EH (cell line): ENCODE measurements at places on chromosomes 5 and 9.

DNA sequence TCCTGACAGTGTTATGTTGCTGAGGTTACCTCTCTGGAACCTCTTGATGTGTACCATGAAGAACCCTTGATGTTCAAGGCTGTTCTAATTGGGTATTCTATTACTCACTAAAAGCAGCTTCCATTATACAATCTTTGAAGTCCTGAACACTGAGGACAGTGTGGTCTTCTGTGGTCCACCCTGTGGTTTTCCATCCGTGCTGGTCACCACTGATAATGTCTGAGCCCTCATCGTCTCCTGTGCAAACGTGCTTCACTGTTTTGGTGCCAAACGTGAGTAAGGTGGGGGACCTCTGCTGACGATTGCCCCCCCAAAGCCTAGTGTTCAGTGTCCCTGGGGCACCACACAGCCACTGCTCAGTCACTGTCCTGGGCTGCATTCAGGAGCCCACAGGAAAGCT is 259.7 kb upstream of the ANKRD55 start:
- no peak for DNase-seq

DNA sequence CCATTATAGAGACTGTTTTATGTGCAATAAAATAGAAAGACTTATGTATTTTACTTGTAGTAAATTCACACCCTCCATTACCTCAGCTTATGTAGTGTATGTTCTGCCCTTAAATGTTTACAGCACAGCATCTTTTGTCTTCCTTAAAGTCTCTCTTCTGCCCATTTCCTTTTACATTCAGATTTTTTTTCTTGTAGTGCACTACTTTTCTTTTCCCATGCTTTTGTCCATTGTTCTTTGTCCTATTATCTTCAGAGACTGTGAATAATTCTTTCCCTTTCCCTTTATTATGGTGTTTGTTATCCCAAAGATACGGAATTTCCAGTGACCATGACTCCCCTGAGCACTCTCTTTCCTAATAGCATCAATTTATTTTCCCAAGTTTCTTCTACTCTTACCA is 66.1 kb upstream of the TYRP1 start:
- no peak for DNase-seq

DNA sequence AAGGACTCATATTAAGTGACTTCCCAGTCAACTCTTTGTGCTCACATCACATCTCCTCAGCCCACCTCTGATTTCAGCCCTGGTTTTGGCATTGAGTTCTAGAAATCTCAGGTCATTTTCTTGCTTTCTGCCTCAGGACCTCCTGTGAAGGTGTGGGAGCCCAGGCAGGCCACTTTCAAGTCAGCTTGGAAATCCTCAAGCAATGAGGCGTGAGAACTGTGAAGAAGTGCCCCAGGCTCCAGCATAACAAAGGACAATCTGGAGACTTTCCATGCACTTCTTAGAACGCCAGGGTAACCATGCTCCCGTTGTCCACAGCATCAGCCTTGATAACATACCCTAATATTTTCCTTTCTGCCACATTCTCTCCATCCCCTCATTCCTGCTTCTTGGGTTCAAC is 131.2 kb upstream of the MAP3K1 start:
- no peak for DNase-seq

DNA sequence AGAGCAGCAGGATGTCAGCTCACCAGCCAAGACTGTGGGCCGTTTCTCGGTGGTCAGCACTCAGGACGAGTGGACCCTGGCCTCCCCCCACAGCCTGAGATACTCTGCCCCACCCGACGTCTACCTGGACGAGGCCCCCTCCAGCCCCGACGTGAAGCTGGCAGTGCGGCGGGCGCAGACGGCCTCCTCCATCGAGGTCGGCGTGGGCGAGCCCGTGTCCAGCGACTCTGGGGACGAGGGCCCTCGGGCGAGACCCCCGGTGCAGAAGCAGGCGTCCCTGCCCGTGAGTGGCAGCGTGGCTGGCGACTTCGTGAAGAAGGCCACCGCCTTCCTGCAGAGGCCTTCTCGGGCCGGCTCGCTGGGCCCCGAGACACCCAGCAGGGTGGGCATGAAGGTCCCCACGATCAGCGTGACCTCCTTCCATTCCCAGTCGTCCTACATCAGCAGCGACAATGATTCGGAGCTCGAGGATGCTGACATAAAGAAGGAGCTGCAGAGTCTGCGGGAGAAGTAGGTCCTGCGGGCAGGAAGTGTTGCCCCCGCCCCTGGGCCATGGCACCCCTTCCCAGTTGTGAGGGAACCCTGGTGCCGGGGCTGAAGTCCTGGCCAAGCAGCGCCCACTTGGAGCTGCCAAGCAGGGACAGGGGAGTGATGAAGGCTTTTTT is 108.9 kb downstream of the WNK2 start:
- no peak for DNase-seq

DNA sequence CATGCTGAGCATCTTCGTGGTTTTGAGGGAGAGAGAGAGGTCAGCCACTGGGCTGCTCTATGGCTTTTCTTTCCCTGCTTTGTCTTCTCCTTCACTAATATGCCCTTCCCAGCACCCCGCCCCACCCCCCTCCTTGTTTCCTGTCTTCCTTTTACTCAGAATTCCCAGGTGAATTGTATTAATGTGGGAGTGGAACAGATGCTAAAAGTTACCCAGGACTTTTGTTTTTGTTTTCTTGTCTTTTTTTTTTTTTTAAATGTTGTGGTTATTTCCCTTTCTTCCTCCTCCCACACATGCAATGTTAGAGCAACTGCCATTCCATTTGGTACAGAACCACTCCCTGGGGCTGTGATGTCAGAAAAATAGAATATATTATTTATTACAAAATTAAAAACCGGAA is 442.7 kb upstream of the CD180 start:
- DNase-seq: no peak

- DNase-seq: no peak
Observed at GRCh38 chr5:41761663-41762062, 108.6 kb downstream of the OXCT1 start.

GRCh38 chr5:43622074-43622473 is 19.1 kb downstream of the NNT start:
- no peak for DNase-seq

GRCh38 chr5:42745426-42745825 is 11.2 kb upstream of the CCDC152 start:
- DNase-seq: peak; percentile 9

DNA sequence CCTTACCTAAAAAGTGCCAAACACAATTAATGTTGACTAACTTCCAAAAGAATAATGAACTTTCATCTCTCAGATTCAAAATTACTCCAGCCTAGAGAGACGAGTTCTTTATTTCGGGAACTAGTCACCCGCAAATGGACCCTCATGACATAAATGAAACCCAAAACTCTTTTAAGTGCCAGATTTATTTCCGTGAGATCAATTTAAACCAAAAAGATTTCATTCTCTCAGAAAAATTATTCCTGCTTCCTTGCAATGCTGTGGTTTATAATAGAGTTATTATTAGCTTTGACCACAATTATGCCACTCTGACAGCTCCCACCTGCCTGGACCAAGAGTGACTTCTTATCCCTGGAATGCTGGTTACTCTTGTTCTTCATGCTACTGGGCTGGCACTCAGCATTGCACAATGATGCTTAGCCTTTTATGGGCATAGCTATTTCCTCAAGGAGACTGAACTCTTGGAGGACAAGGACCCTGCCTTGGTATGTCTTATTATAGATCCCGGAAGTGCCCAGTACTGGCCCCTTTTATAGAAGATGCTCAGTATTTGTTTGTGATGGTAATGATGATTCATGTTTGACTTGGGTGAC is 183.5 kb downstream of the SNX18 start:
- peak; percentile 99 for DNase-seq

- DNase-seq: peak; percentile 9
Observed at GRCh38 chr5:124997186-124997893, 250.9 kb upstream of the ZNF608 start.

- no peak for DNase-seq
Observed at GRCh38 chr9:136943291-136944211, 987 bp downstream of the FBXW5 start.

- DNase-seq: no peak
Observed at GRCh38 chr9:33453999-33454660, 6.7 kb upstream of the AQP3 start.
